ENCODE measurements at places on chromosomes 12 and 14.

DNA sequence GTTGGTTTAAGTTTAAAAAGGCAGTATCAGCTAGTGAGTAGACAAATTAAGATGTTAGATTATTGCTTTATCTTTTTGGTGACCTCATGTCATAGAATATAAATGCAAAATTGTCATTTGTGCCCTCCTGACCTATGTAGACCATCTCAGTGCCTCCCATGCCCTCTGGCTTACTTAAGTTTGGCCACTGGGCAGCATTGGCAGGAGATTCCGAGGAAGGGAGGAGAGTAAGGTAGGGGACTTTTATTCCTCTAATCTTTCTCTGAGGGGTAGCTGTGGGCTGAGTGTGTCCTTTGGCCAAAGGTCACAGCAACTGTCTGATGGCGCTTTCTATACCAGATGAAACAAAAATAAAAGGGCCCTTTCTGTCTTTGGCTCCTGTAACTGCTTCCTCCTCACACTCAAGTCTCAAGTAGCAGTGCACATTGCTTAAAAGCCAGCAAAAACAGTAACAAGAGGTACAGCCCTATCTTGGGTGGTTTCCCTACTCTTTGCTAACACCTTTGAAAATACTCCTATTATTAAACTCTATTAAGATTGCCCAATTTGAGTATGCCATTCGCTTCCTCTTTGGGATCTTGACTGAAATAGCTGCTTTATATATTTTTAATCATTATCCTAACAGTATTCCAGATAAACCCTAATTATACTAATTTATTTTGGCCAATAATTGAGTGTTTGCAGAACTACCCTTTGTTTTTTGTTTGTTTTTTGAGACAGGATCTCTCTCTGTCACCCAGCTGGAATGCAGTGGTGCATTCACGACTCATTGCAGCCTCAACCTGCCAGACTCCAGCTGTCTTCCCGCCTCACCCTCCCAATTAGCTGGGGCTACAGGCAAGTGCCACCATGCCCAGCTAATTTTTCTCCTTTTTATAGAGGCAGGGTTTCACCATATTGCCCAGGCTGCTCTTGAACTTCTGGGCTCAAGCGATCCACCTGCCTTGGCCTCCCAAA lies 56.5 kb upstream of the KCNH3 start:
- DNase-seq, result no peak

- DNase-seq, result no peak
Observed at GRCh38 chr14:21527318-21527679, 1.2 kb upstream of the SALL2 start.

GRCh38 chr14:23252420-23253333 lies 14.9 kb downstream of the RNF212B start:
- DNase-seq, result no peak

DNA sequence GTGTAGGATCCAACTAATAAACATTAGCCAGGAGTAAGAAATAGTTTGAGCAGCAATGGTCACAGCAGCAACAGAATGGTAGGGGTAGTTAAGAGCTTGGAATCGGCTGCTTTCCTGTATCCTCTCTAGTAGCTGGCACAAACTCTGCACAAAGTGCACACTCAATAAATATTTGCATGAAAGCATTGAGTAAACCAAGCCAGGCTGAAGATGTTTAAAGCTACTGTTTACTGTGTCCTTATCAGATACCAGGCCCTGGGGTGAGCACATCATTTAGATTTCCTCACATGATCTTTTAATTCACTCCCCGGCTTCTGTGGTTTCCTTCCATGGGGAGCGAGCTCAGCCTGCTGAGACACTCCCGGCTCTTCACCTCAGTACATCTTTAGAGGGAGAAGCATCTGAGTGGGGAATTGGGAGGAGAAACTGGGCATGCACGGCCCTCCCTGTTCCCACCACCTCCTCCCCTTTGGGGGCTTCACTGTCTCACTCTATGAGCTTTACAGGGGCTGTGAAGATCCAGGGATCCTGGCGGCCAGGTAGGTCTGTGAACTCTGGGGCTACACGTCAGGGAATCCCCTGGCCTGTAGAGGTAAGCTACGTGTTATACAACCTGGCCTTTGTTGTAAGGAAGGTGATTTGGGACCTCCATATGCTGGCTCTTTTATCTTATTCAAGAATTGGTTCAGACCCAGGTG lies 107.2 kb upstream of the VASH1 start:
- DNase-seq, result no peak

GRCh38 chr12:29691161-29691854 lies 92.4 kb downstream of the TMTC1 start:
- DNase-seq, result no peak

DNA sequence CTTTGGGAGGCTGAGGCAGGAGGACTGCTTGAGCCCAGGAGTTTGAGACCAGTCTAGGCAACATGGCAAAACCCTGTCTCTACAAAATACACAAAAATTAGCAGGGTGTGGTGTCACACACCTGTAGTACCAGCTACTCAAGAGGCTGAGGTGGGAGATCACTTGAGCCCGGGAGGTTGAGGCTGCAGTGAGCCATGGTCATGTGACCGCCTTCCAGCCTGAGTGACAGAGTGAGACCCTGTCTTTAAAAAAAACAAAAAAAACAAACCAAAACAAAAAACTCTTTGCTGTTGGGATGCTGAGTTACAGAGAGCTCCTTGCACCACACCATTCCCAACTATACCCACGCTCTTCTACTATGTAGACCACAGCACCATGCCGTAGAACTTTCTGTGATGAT lies 221.2 kb downstream of the PPM1H start:
- no peak for DNase-seq

DNA sequence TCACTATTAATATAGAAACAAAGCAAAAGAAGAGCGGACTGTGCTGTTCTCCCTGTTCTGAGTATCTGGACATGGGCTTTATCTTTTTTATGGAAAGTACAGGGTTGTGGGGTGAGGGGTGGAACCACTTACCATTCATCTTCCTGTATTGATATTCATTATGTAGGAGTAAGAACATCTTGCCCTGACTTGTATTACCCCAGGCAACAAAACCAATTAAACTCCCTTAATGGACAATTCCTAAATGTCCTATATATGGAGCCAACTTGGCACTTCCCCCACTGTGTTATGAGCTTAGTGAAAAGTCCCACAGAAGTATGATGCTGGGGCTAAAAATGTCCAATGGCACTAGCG lies 139.9 kb upstream of the KRR1 start:
- DNase-seq, result no peak

DNA sequence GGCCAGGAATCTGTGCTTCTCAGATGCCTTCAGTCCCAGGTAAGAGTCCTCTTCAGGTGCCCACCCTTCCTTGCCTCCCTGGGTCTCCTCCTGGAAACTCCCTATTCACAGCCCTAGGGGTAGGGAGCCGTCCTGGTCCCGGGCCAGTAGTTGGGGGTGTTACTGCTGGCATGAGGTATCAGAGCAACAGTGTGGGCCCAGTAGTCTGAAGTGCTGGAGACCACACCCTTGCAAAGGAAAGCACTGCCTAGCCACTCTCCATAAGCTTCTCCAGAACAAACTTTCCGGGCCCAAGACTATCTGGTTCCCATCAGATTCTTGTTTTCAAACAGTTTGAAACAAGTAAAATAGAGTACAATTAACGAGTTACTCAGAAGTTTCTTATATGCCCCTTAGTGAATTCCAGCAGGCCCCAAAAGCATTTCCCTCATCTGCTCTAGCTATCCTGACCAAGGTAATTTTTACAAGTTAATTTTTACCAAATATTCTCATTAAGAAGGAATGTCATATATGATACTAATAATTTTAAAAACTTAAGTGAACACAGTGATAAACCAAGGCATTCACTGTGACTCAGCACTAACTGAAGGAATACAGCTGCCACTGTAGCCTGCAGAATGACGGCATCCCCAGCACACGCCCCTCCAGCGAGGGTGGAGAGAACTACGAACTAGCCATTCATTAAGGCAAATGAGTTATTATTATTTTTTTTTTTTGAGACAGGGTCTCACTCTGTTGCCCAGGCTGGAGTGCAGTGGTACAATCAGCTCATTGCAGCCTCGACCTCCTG lies 49.4 kb downstream of the MOK start:
- no peak for DNase-seq

DNA sequence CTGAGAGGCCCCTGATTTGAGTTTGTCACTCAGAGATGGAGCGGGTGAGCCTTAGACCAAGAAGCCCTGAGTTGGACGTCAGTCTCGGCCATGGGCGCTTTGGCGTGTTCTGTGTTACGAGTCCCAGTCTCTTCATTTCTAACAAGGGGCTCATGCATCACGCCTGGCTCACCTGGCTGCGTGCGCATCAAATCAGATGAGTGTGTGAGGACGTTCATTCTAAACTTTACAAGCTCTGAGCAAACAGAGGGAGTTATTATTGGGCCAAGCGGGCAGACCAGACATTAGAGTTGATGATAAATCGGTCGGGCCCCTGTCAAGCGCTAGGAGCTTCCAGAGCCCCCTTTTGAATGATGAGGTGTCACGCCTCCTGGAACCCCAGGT lies 117.2 kb downstream of the CALM1 start:
- DNase-seq, result no peak

DNA sequence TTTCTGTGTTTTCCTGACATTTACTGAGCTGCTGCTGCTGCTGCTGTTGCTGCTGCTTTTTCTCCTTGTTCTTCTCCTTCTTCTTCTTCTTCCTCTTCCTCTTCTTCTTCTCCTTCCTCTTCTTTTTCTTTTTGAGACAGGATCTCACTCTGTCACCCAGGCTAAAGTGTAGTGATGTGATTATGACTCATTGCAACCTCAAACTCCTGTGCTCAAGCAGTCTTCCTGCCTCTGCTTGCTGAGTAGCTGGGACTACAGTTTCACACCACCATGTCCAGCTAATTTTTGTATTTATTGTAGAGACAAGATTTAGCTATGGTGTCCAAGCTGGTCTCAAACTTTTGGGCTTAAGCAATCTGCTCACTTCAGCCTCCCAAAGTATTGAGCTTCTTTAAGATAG lies 95.8 kb downstream of the TMTC3 start:
- DNase-seq, result no peak

- no peak for DNase-seq
Observed at GRCh38 chr14:75845136-75845804, 136.5 kb downstream of the TGFB3 start.

- no peak for DNase-seq
Observed at GRCh38 chr14:72916174-72916573, 10.1 kb upstream of the DCAF4 start.

DNA sequence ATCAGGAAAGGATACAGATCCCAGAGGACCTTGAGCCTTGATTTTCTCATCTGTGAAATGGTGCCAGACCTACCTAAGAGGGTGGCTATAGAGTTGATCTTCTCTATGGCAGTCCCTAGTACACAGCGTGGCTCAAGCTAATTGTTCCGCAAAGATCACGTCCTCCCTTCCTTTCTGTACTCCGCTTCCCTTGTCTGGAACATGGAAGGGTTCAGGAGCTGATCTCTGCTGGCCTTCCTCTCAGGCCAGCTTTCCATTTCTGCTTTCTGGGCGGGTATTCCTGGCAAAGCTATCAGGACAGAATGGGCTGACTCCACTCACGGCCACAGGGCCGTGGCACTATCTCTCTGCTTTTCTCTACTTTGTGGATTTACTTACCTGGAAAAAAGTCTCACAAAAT lies 6.5 kb downstream of the CAMKK2 start:
- no peak for DNase-seq

DNA sequence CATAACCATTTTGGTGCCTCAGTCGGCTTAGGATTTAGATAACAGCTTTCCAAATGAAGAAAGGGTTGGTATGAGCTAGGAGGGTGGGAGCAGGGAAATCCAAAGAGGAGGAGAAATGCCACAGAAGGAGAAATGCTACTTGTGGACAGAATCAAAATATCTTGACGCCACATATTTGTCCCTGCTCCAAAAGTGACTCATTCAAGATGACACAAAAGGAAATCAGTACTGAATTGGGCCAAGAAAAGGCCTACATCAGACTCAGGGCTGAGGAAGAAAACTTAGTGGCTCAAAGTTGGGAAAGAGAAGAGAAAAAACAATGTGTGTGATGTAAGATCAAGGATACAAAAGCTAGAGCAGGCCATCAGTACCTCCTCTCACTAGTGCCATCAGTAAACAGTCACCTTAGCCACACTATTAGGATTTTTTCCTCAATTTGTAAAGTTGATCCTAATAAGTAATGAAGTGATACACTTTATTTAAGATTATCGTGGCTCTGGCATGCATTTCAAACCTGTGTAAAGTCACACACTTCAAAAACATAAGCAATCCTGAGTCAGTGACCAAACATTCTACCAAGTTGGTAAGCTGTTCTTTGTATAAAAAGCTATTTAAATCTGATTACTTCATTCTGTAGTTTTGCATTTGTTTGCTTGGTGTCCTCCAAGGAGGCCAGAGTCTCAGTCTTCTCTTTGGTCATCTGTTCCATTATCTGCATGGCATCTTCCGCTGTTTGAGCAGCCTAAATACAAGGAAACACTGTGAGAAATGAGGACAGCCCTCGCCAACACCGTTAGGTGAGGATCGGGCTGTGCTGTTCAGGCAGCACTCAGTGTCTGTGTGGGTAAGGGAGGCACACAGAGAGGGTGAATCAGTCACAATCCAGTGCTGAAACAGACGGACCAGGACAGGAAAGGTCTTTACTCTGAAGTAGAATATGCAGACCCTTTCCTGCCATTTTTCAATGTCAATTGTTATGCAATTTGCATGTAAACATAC lies 52.6 kb upstream of the VPS33A start:
- DNase-seq, result no peak

- DNase-seq, result no peak
Observed at GRCh38 chr12:131087302-131087818, 133.7 kb downstream of the ADGRD1 start.

DNA sequence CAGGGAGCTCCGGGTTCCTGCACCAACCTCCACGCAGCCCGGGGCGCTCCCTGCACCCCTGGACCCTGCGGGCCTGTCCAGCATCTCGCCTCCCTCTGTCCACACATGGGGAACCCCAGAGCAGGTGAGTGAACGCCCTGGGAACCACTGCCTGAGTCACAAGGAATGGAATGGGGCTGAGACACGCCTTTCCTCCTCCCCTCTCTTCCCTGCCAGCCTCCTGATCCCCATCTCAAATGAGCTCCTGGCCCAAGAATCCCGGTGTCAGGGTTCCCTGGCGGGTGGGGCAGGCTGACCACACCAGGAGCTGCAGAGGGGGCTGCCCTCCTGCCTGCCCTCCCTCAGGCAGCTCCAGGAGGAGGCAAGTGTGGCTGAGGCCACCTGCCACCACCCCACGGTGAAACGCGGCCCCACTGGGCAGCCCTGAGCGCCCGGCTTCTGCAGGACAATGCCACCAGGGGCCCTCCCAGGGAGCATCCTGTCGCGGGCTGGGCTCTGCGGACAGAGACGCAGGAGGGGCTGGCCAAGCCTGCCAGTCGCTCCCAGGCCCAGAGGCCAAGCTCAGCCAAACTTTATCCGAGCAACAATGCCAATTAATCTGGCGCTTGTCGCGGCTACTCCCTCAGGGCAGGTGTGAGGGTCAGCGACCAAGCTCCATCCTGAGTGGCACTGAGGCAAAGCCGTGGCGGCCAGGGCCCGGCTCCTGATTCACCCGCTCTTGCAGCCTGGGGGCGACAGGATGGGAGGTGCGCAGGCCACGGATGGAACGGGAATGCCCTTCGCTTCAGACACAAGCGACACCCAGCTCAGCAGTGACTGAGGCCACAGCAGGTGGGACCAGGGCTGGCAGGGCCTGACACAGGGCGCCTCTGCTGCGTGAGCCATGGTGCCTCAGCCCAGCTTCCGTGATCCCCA lies 44.3 kb downstream of the GALNT9 start:
- no peak for DNase-seq

- DNase-seq, result no peak
Observed at GRCh38 chr12:93050026-93050747, 121.1 kb upstream of the EEA1 start.

- no peak for DNase-seq
Observed at GRCh38 chr14:29820785-29821184, 106.9 kb downstream of the PRKD1 start.

Measured in stimulated activated CD4-positive, alpha-beta T cell treated with anti-CD3 and anti-CD28 coated beads, Interleukin-12 subunit alpha, Interleukin-12 subunit beta, amount 100 ng/mL, for 4 hours (primary cell).